ENCODE measurements at places on chromosomes 4 and X. TPM values are rescaled to one million over a fixed set of nuclear protein-coding genes. Genes with fewer than 3 reads are reported as not detected.

Gene PRSS48
- not detected for total RNA-seq

Gene C4orf50
- 9.4 TPM for total RNA-seq

Gene CCKAR
- not detected for total RNA-seq

Gene FATE1
- not detected for total RNA-seq

Measured in cerebellum (tissue), 4 donors.